ENCODE measurements at places on chromosomes 1 and 21.

GRCh38 chr1:116131170-116131569 is 20.0 kb downstream of the MAB21L3 start:
- no peak for DNase-seq

DNA sequence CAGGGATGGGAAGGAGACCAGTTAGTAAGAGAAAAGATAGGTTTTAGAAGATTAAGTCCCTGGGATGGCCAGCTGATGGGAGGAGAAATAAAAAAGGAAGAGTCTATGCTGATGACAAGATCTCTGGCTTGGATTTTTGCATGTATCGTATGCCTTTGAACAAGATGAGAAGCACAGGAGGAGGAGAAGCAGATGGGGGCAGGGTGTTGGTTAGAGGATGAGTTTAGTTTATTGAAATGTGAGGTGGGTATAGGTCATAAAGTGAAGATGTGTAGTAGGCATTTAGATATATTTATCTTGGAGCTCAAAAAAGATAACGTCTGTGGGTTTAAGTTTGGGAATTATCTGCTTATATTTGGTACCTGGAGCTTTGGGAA is 1.4 kb downstream of the TIPRL start:
- DNase-seq, result no peak

DNA sequence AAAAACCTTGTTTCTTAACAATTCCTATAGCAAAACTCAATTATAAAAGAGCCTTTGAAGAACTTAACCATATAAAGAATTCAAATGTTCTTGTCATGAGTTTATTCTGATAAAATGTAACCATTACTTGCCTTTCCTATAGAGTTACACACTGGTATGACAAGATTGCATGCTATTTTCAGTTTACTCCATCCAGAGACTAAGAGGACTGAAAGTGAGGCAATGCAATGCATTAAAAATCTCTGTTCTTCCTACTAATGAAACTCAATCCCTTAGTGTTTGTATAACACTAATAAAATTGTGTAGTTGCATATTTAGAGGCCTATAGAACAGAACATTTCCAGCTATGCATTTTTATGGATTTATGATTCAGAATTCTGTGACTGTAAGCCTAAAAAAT is 88.1 kb downstream of the COP1 start:
- no peak for DNase-seq

GRCh38 chr1:221435504-221435904 is 306.4 kb downstream of the DUSP10 start:
- peak; percentile 65 for DNase-seq

DNA sequence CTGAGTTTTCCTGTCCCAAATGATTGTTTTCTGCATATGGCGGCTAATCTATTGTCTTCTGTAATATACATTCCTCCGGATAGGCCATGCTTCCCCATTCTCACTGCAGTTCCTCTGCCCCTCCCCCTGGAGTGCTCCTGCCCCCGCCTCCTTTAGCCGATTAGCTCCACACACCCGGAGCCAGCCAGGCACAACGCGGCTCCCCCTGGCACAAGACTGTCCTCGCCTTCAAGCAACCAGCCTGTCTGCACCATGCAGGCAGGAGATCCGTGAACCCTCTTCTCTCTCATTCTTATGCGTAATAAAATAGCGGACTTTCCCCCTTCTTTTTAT is 18.0 kb downstream of the SERTAD4 start:
- peak; percentile 61 for DNase-seq
